ENCODE measurements at places on chromosomes 6 and 20.

DNA sequence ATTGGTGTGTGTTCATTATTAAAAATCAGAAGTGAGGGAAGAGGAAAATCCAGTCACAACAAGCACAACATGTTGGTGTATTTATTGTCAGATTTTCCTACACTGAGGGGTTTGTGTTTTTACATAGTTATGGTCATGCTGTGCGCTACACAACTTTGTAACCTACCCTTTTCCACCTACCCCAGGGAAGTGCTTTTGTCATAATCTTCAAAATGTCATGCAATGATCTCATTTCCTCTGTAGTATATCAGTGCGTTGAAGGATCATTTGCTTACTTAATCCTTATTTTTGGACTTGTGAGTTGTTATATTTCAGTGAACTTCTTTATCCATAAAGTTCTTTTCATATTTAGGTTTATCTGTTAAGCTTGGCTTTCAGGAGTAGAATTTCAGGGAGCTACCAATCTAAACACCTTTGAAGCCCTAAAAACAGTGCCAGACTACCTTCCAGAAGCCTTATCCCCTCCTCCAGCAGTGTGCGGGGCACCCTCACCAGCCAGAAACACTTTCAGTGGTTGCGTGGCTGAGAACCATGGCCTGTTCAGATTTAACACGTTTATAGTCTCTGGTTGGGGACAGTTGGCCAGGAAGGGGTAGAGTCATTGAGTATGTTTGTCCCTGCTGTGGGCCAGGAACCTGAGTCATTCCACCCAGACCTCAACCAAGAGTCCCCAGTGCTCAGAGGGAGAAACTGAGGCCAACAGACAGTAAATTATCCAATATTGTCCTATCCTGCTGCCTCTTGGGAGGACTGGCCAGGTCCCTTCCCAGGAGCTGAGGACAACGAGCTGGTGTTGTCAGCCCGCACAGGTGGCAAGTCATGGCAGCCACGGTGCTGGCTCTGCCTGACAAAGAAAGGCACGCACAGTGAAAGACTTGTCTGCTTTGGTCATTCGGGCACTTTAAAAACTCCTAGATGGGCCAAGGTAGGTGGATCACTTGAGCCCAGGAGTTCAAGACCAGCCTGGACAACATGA is 40.3 kb downstream of the STK35 start:
- no peak for DNase-seq

DNA sequence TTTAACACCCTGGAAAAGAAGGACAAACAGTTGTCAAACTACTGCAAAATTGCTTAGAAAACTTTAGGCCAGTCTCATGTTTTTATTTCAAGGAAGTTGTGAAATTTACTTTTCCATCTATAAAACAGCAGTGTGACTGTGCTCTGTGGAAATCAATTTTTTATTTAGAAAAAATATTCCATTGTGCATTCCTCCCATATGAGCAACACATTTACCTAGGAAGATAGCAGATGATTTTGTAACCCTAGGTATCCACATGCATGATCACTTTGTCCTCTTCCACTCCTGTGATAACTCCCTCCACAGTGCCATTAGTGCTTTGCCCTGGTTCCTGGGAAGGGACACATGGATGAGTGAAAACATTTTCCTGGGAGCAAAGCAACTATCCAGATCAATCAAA is 70.0 kb upstream of the SHLD1 start:
- no peak for DNase-seq

DNA sequence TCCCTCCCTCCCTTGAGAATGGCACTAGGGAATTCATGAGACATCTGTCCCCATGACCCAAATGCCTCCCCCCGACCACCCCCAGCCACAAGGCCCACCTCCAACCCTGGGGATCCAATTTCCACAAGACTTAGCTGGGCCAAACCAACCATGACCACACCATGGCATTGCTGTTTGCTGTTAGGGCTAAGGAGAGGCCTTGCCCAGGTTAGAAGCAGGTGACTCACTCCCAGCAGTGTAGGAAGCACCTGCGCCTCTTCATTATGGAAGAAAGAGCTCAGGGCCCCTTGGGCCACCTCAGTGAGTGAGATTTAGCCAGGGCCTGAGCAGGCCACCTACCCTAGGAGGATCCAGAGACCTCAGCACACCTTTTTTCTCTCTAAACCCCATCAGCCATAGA is 337.9 kb downstream of the TAF4 start:
- no peak for DNase-seq

DNA sequence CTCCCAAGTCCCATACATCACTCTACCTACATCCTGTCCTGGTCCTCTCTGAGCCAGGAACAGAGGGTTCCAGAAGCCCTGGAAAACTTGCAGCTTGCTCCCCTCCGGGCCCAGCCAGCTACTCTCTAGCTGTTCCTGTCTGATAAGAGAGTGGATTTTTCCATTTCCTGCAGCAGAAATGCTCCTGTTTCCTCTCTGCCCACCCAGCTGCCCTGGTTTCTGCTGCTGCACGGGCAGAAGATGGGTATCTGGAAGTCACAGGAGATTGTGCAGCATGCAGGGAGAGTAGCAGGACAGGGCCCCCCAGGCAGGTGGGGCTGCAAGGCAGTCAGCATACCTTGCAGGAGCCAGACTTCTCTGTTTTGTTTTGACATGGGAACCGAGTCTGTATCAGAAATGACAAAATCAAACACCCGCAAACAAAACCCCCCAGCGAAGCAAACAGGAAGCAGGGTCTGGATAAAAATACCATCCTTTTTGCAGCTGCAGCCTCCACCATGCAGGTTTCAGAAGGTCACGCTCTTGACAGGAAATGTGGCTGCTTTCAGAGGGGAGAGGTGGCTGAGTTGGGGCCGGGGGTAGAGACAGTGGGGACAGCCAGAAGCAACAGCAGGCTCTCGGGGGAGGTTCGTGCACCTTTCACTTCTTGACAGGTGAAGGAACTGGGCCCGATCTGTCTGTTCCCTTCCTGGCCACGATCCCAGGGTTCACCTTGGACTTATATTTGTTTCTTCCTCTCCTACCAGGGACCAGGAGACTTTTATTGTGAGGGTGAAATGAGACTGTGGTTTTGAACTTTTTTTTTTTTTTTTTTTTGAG is 50.8 kb upstream of the FAM83D start:
- DNase-seq: no peak

- DNase-seq: no peak
These were observed 161.4 kb downstream of the TBXT start for GRCh38 chr6:166005944-166006899.

DNA sequence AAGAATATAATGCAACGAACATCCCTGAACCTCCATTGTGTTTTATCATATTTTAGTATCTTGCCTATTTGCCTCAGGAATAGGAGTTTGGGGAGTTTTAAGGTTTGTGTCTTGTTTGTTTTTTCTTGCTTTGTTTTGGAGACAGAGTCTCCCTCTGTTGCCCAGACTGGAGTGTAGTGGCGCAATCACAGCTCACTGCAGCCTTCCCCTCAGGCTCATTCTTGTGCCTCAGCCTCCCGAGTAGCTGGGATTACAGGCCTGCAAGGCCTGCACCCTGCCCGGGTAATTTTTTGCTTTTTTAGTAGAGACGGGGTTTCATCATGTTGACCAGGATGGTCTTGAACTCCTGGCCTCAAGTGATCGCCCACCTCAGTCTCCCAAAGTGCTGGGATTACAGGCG is 63.3 kb upstream of the CARMIL1 start:
- no peak for DNase-seq

- DNase-seq: no peak
These were observed 11.5 kb downstream of the ATP9A start for GRCh38 chr20:51756653-51757052.

DNA sequence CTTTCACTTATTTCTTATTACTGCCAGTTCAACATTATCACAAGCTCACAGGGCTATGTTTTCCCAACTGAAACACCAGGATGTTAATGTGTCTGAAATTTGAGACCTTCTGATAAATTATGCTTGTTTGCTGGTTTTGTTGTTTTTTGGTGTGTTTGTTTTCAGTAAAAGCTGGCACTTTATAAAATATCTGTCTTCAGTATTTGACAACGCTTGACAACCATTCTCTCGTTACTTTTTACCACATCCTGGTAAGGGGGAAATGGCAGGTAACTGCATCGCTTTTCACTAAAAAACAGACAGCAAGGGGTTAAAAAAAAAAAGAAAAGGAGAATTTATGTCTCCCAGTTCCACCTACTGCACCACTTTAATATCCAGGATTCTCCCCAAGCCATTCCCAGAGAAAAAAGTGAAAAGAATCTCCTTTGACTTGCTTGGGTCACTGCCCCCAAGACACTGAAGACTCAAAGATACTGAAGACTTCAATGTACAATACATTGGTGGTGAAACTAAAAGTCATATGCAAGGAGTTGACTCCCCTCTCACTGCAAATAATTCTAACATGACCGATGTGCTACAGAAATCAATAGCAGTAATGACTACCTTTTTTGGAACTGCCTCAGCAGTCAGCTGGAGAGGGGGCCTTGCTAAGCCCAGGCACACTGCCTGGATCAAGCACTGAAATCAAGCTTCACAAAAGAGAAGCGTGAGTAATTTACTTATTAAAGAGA is 88.9 kb downstream of the HIVEP2 start:
- DNase-seq: no peak

- DNase-seq: no peak
These were observed 25.9 kb downstream of the LYRM4 start for GRCh38 chr6:5234874-5235273.

DNA sequence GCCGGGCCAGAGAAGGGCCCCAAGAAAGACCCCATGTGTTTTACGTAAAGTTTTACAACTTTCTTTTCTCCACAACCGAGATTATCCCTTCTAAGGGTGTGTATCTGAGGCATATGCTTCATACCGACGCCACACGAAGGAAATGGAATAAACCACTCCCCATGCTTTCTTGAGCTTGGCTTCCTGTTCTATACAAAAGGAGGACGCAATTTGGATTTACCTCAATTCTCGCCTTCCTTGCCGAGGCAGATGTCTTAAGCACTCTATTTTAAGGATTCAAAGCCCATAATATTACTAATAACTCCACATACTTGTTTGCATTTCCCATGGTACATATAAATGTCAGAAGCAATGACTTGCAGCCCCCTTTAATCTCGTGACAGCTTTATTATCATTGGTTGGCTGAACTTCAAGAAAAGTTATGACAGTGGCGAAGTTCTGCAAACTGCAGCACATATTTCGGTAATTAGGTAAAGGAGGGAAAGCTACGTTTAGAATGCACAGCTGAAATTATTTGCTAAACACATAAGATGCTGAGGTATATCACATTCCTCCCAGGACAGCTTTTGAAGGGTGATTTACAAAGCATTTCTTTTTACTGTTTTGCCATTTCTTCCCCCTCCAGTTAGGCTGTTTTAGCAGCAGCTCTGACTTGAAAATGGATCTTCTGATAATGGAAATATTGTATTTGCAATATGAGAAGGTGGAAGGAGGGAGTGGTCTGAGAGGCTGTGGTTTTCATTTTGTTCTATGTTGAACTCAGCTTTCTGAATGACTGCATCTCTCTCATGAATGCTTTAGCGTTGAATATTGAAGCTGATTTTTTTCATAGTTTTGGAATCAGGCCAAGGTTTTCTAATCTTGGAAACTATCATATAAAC is 330.5 kb downstream of the EPHA7 start:
- DNase-seq: no peak

GRCh38 chr6:27642744-27643456 is 170.0 kb upstream of the ZNF184 start:
- DNase-seq: no peak

- no peak for DNase-seq
These were observed 84.5 kb downstream of the DNAH8 start for GRCh38 chr6:38799529-38800184.

DNA sequence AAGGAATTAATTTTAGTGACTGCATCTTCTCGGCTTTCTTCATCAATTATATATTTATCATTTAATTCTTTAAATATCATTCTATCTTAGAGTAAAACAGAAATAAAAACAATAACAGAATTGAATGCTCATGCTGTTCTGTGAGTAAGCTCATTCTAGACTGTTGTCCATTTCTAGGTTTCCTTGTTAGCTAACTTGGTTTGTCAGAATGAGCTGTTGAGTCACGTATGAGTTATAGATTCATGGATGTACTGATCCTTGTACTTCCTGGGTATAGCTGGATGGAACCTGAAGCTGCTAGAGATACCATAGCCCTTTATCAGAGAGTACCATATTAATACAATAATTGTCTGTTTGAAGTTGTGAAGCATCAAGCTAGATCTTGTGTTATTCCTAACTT is 515.3 kb downstream of the TENT5A start:
- DNase-seq: no peak

DNA sequence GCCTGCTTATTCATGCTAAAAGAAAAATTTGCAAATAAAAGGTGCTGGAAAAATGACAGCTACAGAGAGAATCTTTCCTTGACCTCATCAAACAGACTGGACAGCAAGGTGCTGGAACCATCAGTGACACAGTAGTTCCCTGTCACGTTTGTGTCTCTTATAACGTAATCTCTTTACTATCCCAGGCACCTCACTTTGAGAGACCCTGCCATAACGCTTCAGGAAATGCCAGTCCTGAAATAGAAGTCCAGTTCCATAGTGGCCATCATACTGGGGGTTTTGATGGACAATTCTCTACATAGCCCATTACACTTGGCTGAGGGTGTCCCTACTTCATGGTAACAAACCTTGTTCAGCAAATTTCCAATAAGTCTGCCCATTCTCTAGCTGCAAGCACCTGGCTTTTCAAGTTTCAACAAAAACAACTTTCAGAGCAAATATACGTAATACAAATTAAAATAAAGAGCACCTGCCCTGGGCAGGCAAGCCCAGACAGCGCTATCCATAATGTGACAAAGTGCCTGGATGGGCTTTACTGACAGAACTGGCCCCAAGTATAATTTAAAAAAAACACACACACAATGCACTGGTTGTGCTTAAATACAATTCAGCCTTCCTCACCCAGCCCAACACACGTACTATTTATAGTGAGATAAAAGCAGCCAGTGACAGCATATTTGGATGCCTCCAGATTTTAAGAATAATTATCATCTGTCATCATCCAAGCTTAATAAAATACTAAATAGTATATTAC is 38.7 kb downstream of the CNKSR3 start:
- no peak for DNase-seq

DNA sequence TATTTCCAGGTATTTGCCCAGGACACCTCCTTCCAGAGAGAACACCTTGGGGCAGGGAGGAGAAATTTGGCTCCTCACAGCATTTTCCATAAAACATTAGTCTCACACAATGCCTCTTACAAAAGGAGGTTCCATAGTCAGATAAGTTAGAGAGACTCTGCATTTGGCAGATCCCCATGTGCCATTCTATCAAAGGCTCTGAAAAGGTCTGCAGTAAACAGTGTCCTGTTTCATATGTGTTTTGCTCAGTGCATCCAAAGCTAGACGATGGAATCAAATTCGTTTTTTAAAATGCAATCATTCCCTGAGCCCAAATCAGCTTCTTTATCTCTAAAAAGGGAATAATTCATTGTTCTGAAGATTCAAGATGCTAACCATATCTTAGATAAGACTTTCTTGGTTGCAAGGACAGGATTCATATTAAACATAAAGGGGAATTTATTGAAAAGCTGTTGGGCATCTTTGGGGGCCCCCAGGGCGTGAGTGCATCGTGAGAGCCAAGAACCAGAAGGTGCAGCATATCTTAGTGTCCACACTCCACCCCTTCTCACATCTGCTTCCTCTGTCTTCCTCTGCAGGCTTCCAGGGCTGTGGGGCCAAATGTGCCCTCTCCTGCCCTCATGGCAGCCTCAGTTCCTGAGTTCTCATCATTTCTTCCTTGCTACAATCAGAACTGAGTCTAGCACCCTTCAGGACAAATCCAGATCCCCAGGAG is 41.4 kb upstream of the MLN start:
- no peak for DNase-seq

GRCh38 chr6:82720992-82721391 is 344.6 kb downstream of the UBE3D start:
- DNase-seq: no peak

GRCh38 chr20:44950368-44950767 is 9.8 kb downstream of the TOMM34 start:
- DNase-seq: no peak

Measured in dorsolateral prefrontal cortex (tissue), 122 donors.